ENCODE measurements at places on chromosomes 1 and 21.

DNA sequence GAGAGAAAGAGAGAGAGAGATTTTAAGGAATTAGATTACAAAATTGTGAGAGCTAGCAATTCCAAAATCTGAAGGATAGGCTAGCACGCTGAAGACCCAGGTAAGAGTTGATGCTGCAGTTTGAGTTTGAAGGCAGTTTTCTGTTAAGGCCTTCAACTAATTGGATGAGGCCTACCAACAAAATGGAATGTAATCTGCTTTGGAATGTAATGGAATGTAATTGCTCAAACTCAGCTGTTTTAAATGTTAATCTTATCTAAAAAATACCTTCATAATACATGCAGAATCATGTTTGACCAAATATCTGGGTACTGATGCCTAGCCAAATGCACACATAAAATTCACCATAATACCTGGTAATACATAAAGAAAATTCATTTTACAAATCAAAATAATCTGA is 976.1 kb downstream of the LTN1 start:
- no peaks in the 10 kb centered on the region for H3K36me3 ChIP-seq
- no peak for DNase-seq
- H3K4me1 ChIP-seq, result no peaks in the 10 kb centered on the region
- no peaks in the 10 kb centered on the region for H3K27me3 ChIP-seq
- H3K27ac ChIP-seq, result no peak overlapping the region
- H3K4me3 ChIP-seq, result no peak overlapping the region

GRCh38 chr21:21146587-21147373 is 148.6 kb downstream of the NCAM2 start:
- DNase-seq, result no peak
- H3K4me3 ChIP-seq, result no peak overlapping the region
- no peaks in the 10 kb centered on the region for H3K4me1 ChIP-seq
- H3K27ac ChIP-seq, result no peak overlapping the region

DNA sequence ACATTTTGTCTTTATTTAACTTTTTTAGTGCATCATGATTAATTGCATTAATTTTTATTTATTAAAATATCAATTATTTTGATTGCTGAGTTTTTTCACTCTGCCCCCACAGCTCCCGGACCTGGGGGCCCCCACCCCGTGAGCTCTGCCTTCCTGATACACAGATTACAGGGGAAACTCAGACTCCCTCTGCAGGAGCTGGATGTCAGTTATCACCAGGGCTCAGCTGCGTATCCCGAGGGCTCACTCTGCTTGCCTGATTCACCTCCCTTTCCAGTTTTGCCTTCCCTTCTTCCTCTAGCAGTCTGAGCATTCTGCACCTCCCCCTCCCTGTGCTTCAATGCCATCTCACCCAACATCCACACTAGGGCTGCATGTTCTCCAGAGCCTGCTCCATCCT is 98.2 kb downstream of the ATP1A1 start:
- H3K4me1 ChIP-seq, result no peaks in the 10 kb centered on the region
- no peaks in the 10 kb centered on the region for H3K36me3 ChIP-seq
- DNase-seq, result no peak
- H3K27me3 ChIP-seq, result no peaks in the 10 kb centered on the region
- no peak overlapping the region for H3K27ac ChIP-seq

- no peaks in the 10 kb centered on the region for H3K4me1 ChIP-seq
- no peaks in the 10 kb centered on the region for H3K36me3 ChIP-seq
- H3K27ac ChIP-seq, result no peak overlapping the region
- DNase-seq, result no peak
Measured at GRCh38 chr1:158898722-158899121, 32.6 kb upstream of the PYHIN1 start.

DNA sequence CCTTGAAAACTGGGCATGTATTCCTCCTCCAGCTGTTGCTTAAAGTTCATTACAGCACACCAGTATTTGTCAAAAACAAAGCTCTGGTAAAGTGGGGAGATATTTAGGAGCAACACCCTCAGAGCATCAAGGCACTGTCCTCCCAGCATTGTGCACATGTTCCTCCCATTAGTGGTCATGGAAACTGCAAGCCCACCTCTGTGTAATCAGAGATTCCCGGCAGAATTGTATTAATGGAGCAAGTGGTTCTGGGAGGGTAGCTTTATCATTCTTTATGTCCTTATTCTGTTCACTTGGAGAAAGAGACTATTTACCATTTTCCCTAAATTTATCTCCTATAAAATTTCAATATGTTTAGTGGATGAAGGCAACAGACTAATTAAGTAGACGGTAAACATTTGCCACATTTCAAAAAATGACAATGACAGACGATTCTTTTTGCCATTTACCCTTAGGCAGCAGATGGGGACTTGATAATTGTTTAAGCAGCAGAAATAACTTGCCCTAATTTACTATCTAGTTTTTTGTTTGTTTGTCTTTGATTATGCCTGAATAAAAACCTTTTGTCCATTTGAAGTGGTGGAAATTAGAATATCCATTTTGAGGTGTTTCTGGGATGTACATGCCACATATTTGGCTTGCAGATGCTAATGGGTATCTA is 289.6 kb upstream of the ST6GALNAC5 start:
- no peaks in the 10 kb centered on the region for H3K4me1 ChIP-seq
- no peak overlapping the region for H3K4me3 ChIP-seq
- H3K36me3 ChIP-seq, result no peaks in the 10 kb centered on the region
- no peak for DNase-seq
- H3K27me3 ChIP-seq, result no peaks in the 10 kb centered on the region
- H3K27ac ChIP-seq, result no peak overlapping the region

DNA sequence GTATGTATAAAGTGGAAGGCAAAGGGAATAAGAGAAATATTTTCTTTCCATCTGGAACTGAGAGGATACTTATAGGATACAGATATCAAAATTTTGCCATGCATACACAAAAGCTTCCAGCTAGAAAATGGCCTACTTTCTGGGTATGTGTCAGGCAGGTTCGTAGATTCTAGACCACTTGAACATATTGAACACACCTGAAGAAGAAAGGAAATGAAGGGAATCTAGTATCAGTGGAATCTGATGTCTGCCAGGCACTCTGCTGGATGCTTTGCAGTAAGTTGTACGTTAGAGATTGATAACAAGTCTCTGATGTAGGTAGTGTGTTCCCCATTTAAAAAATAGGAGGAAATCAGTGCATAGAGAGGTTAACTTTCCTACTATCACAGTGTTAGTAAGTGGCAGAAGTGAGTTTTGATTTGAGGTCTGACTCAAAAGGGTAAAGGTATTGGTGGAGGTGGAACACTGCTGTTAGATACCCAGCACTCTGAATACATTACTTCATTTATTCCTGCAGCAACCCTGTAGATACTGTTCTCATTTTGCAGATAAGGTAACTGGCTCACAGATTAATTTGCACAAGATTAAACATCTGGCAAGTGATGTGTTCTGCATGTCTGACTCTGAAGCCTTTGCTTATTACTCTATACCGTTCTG is 3.0 kb downstream of the CAMSAP2 start:
- H3K36me3 ChIP-seq, result no peaks in the 10 kb centered on the region
- H3K27me3 ChIP-seq, result no peaks in the 10 kb centered on the region
- no peak overlapping the region for H3K27ac ChIP-seq
- no peak for DNase-seq

- no peak for DNase-seq
- no peaks in the 10 kb centered on the region for H3K4me1 ChIP-seq
- no peaks in the 10 kb centered on the region for H3K36me3 ChIP-seq
- no peak overlapping the region for H3K27ac ChIP-seq
- H3K4me3 ChIP-seq, result no peak overlapping the region
Measured at GRCh38 chr1:160560045-160560705, 19.1 kb downstream of the CD84 start.

DNA sequence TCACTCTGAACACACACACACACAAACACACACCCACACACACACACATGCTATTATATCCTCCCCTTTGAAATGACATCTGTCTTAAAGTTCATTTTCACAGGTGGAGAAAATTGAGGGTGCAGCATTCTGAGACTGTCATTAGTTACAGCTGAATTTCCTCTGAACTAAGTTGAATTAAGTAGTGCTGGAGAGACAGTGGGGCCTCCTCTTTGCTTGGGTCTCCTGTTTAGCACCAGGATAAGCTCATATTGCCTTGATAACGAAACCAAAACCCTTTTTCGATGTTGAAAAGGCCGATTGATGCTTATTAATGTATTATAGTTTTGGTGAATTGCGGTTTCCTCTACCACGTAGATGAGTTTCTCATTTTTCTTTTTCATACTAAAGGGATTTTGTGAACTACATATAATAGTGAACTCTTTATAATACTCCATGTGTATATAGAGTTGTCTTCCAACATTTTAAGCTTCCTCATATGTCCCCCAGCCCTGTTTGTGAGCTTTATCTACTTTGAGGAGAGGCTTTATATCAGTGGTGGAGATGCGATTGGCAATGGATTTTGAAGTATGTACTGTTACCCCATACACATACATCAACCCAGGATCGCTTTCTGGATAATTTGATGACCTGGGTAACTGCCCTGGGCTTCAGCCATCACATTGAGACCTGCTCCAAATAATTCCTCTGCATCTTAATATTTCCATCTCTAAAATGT is 17.4 kb downstream of the DYNLT5 start:
- no peaks in the 10 kb centered on the region for H3K4me1 ChIP-seq
- no peak for DNase-seq
- no peaks in the 10 kb centered on the region for H3K36me3 ChIP-seq
- H3K27ac ChIP-seq, result no peak overlapping the region
- no peaks in the 10 kb centered on the region for H3K27me3 ChIP-seq

DNA sequence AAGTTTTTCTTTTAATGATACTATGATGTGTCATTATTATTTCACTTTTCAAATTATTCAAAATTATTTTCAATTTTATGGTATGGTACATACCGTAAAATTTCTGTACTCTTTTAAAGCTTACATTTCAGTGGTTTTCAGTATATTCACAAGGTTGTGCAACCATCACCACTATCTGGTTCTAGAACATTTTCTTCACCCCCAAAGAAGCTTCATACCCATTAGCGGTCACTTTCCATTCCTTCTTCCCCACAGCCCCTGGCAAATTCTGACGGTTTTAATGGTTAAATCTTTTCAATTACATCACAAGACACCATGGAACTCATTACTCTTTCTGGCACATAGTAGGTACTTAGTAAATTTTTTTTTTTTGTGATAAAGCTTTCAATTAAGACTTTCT is 22.8 kb upstream of the ATP5PO start:
- H3K27ac ChIP-seq, result no peak overlapping the region
- no peak for DNase-seq
- H3K4me1 ChIP-seq, result no peaks in the 10 kb centered on the region
- H3K4me3 ChIP-seq, result no peak overlapping the region
- H3K27me3 ChIP-seq, result no peaks in the 10 kb centered on the region

DNA sequence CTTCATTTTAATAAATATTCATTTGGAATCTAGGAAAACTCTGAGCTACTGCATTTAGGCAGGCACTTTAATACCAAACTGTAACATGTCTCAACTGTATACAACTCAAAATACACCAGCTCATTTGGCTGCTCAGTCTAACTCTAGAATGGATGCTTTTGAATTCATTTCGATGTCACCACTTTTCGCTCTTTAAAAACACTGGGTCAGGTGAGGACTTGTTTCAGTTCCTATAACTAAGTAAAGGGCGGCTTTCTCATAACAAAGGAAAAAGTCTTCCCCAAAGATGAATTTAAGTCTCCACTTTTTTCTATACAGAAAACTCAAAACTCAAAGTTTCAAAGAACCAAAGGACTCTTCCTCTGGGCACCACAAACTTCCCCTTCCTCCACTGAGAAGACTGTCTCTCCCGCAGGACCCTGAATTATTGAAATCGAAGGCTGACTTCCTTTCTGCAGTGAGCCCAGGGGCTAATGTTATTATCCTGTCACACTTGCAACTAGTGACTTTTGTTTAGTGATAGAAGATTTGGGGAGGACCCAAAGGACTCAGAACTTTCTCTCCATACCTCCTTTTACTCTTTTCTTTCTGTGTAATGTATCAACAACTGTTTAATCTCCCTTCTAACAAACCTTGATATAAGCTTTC is 9.7 kb upstream of the DHX9 start:
- H3K4me3 ChIP-seq, result no peak overlapping the region
- H3K36me3 ChIP-seq, result no peaks in the 10 kb centered on the region
- H3K27ac ChIP-seq, result no peak overlapping the region
- no peaks in the 10 kb centered on the region for H3K27me3 ChIP-seq
- no peaks in the 10 kb centered on the region for H3K4me1 ChIP-seq
- DNase-seq, result no peak

DNA sequence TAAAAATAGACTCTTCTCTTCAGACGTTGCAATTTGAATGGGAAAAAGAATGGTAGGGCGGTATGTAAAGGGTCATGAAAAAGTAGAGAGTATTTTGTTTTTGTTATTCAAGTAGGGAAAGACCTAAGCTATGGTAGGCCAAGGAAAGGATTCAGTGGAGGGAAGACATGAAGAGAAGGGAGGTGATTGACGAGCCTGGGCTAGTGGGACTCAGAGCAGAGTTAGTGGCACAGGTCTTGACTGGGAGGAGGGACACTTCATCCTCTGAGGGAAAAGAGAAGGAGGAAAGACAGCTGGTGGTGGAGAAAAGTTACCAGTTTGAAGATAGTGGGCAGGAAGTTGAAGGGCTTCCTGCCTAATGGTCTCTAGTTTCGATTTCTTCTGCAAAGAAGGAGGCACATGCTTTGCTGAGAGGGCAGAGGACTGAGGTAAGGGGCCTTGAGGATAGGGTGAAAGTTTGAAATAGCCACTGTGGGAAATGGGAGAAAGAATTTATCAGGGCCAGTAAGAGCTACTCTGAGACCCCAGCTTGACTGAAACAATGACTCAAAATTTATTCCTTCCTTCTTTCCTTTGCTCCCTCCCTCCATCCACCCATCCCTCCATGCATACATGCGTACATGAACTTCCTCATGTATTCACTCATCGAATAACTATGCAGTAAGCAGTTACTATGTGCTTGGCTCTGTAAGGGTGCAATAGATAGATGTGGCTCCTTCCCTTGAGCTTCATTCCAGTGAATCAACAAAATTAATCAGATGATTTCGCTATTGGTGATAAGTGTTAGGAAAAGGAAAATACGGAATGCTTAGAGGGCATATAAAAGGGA is 4.2 kb downstream of the CD48 start:
- H3K27ac ChIP-seq, result no peak overlapping the region
- H3K4me3 ChIP-seq, result no peak overlapping the region
- DNase-seq, result no peak

DNA sequence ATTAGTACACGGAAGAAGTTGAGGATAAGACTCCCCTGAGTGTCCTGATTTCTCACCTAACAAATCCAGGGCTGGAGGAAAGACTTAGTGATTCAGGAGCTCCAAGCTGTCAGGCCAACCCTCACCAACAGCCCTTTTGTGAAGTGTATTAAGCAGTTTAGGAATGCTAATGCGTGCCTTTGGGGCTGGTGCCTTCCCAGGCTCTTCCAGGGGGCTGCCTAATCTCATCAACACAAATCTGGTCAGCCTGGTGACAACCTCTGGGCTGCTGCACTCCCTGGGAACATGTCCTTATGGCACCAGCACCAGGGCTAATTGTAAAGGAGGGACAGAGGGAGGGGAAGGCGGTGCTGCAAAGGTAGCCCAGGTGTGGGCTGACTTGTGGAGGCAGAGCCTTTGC is 15.5 kb downstream of the CSMD2 start:
- peaks cover 5% of the 10 kb centered on the region for H3K4me1 ChIP-seq
- no peak overlapping the region for H3K27ac ChIP-seq
- no peak for DNase-seq
- no peaks in the 10 kb centered on the region for H3K36me3 ChIP-seq
- H3K4me3 ChIP-seq, result no peak overlapping the region
